ENCODE measurements at places on chromosomes 16 and 17. TPM values are rescaled to one million over a fixed set of nuclear protein-coding genes. Genes with fewer than 3 reads are reported as not detected.

Gene CHD9NB
- 10.7 TPM for total RNA-seq

Gene CLDN6
- not detected for total RNA-seq

Gene ARL5C
- not detected for total RNA-seq

Gene ABCC6
- 0.97 TPM for total RNA-seq

Gene SMIM22
- total RNA-seq, result 6.6 TPM

Gene TBC1D3H
- not detected for total RNA-seq

Gene ASB16
- total RNA-seq, result not detected

Gene MYH3
- 1.4 TPM for total RNA-seq

Gene PVALEF
- total RNA-seq, result not detected

Gene NDUFAF8
- 19.0 TPM for total RNA-seq

Gene NEUROD2
- total RNA-seq, result 0.25 TPM

Gene ABAT
- total RNA-seq, result 2.9 TPM

Measured in lower leg skin (tissue), 4 donors.